ENCODE measurements at places on chromosomes 6 and 20. TPM values are rescaled to one million over a fixed set of nuclear protein-coding genes. Genes with fewer than 3 reads are reported as not detected.

GRCh38 chr6:155771822-155772221 is 316.2 kb upstream of the NOX3 start:
- no peak for DNase-seq

Gene LZTS3
- 10.0 TPM for total RNA-seq

DNA sequence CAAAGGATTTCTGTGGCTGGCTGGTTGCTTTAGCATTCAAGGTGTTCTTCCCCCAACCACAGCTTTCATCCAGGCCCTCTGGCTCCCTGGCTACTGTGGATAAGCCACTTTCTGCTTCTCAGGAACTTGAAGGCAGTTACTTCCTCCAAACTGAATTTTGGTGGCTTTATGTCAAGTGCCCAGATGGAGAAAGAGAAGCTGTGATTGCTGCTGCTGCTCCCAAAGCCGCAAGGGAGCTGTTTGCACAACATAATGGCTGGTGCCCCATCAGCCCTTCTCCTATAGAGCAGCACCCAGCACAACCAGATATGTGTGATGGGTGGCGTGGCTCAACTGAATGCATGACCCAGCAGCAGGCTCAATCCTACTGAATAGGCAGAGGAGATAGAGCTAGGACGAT is 465.2 kb downstream of the MAFB start:
- DNase-seq: no peak

- DNase-seq: peak; percentile 13
Observed at GRCh38 chr6:118705544-118706491, 54.4 kb upstream of the CEP85L start.

Gene FAM217A
- not detected for total RNA-seq

- no peak for DNase-seq
Observed at GRCh38 chr6:85574932-85575598, 18.6 kb downstream of the SNX14 start.

DNA sequence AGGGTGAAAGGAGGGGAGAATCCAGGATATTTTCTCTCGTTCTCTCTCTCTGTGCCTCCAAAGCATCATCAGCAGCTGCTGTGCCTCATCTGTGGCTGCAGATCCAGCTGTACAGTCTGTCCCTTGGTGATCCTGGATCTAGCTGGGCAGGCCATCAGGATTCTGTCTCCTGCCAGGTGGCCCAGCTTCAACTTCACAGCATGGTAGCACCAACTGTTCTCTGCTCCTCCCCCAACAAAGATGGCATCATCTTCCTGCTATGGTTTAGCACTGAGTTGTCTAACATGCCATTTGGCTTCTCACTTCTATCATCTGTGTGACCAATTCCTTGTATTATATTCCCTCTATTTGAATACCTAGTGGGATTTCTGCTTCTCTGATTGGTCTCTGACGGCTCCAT is 28.6 kb upstream of the ARFGEF2 start:
- DNase-seq: no peak

DNA sequence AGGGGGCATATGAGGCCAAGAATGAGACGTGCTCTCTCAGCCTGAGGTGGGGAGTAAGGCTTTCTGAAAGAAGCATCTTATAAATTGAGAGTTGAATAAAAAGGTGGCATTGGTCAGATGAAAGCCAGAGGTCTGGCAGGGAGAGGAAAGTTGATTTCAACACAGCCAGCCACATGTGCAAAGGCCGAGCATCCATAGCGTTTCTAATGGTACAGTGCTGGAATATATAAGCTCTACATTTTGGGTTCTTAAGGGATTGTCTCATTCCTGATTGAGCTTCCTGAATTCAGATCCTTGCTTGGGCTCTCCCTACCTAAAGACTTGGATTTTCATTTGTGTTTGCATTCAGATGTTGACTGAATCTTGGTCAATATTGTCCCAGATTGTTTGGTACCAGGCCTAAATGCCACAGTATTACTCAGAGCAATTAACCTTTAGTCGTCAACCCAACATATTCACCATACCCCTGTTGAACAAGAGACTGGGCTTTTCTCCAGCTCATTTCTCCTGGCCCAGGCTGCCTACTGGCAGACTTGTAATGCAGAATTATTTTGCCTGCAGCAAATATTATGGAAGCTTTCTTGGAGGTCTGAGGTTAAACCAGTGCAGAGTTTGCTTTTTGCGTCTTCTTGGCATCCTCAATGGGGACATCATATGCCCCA is 14.5 kb upstream of the BCAS1 start:
- no peak for DNase-seq

Data from transverse colon (tissue), 4 donors.